ENCODE measurements at places on chromosomes 13 and 19. TPM values are rescaled to one million over a fixed set of nuclear protein-coding genes. Genes with fewer than 3 reads are reported as not detected.

Gene ANKRD27
- total RNA-seq: 30.5 TPM

Gene SIGLEC5
- not detected for total RNA-seq

Gene GNA15
- 0.24 TPM for total RNA-seq

Gene KIR3DL2
- total RNA-seq: not detected

Gene FAAP24
- total RNA-seq: 1.5 TPM

Gene ZNF283
- 10.7 TPM for total RNA-seq

Gene SIGLEC10
- 1.6 TPM for total RNA-seq

Gene PET100
- 29.4 TPM for total RNA-seq

Gene MADCAM1
- total RNA-seq: 1.2 TPM

Gene SHISA2
- 1.8 TPM for total RNA-seq

Gene FOSB
- 37.9 TPM for total RNA-seq

Gene FBL
- 126 TPM for total RNA-seq

Gene ZNF541
- total RNA-seq: 0.43 TPM

Gene GNG7
- total RNA-seq: 1.2 TPM

Gene CRX
- not detected for total RNA-seq

Measured in hepatocyte (in vitro differentiated cells).